ENCODE measurements at places on chromosomes 2 and 18.

DNA sequence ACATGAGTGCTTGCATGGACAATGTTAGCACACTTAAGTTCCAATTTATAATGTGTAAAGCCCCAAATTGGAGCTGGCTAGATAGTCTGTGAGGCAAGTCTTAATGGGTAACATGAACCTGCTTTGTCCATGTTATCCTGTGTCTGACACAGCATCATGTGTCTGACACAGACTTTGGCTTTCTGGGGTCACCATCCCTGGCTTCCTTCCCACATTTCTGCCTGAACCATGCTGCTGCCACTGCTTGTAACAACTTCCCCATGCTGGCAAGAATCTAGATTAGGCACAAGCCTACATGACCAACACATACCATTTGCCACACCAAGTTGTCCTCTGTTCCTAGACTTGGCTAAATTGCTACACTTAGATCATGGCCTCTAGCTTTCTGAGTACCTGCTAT lies 49.8 kb upstream of the ZBTB7C start:
- DNase-seq = no peak

DNA sequence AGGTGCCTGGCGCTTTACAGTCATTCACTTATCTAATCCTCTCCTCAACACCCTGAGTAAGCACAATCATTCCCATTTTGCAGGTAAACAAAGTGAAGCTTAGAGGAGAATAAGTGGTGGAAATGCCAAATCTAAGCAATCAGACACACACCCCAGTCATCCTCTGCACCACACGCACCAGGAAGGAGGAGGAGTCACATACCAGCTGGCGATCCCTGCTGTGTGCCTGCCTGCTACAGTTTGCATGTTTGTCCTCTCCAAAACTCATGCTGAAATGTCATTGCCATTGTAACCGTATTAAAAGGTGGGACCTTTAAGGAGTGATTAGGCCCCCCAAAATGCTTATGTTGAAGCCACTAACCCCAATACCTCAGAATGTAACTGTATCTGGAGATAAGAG lies 93.7 kb downstream of the LOXHD1 start:
- no peak for DNase-seq

GRCh38 chr18:415617-416612 lies 84.6 kb downstream of the COLEC12 start:
- DNase-seq = no peak

- no peak for DNase-seq
Observed at GRCh38 chr2:103176294-103176915, 414.6 kb downstream of the TMEM182 start.

DNA sequence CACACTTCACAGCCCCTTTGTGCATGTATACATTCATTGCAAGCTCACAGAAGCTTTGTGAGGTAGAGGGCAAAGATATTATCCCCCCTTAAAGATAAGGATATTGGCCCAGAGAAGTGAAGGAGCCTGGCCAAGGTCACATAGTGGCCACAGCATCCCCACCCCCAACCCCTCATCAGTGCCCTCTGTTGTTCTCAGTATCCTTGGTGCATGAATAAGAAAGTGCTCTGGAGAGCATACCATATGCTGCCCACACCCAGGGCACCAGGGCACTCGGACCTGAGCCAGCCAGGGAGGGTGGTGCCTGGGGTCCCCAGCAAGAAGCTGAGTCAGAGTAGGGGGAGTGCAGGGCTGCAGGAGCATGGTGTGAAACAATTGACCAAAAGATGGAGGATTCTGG lies 3.3 kb downstream of the DYSF start:
- DNase-seq = no peak

GRCh38 chr18:53417003-53417402 lies 807.5 kb downstream of the MBD2 start:
- no peak for DNase-seq

DNA sequence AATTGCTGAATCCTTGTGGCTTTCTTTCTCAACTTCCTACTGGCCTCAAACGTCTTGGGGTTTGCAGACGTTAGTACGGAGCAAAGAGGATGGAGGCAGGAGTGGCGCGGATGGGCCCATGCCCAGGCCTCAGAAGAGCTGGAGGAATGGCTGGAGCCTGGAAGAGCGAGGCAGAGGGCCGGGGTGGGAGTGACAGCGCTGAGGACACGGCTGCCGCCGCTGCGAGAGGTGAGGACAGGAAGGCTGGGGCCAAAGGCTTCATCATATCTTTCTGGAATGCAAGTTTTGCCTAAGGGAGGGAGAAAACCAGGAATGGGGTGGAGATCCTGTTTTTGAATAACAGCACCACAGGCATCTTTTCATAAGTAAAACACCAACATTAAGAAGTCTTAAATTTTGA lies 178.5 kb upstream of the SESTD1 start:
- DNase-seq = no peak

DNA sequence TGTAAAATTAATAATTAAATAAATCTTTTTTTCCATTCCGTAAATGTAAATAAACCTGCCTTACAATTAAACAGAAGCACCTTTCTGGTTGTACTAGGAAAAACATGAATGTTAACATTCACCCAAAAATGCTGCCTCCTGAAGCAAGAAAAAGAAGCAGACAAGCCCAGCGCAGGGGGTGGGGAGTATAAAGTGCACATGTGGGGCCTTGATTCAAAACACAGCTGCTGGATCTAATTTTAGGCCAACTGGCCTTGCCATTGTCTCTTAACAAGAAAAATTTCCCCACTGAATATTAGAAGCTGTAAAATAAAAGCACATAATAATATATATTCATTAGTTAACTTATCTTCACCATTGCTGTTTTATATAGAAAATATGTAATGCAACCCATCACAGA lies 28.3 kb downstream of the TCF4 start:
- DNase-seq = no peak

DNA sequence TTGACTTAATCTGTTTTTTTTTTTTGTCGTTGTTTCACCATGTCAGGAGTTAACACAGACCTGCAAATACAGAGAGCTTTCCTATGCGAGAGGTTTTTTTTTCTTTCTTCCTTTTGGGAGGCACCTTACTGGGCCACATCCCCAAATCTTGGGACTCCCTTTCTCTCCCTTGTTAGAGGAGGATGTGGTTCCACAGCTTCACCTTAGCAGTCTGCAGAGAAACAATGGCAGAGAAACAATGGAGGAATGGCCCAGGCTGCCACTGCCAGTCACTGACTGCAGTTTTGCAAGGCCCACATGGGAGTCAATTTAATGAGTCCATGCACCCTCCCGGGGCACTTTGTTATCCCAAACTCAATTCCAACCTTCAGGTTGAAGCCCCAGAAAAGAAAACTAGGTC lies 20.8 kb upstream of the PDK1 start:
- DNase-seq = no peak

- no peak for DNase-seq
Observed at GRCh38 chr2:62208758-62209114, 12.8 kb downstream of the B3GNT2 start.

DNA sequence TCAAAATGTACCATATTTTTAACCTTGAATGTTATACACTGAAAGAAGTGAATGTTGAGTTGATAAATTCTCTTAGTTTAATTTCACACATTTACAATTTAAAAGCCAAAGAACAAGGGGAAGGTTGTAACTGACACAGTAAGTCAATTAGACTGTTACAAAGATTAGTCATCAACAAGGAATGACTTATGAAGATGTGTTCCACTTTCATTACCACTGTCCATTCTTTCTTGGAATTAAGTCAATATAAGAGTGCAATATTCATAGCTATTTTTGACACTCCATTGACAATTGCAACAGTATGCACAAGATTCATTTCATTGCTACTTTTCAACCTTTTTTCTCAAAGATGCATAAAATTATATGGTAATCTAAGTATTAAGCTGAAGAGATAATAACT lies 291.3 kb downstream of the RIT2 start:
- DNase-seq = no peak

- no peak for DNase-seq
Observed at GRCh38 chr18:407626-408224, 92.8 kb downstream of the COLEC12 start.

GRCh38 chr18:66439670-66440069 lies 164.2 kb downstream of the CDH19 start:
- DNase-seq = no peak

GRCh38 chr2:27095745-27096651 lies 9.4 kb downstream of the KHK start:
- DNase-seq = no peak

GRCh38 chr18:52617931-52618330 lies 277.9 kb downstream of the DCC start:
- no peak for DNase-seq

DNA sequence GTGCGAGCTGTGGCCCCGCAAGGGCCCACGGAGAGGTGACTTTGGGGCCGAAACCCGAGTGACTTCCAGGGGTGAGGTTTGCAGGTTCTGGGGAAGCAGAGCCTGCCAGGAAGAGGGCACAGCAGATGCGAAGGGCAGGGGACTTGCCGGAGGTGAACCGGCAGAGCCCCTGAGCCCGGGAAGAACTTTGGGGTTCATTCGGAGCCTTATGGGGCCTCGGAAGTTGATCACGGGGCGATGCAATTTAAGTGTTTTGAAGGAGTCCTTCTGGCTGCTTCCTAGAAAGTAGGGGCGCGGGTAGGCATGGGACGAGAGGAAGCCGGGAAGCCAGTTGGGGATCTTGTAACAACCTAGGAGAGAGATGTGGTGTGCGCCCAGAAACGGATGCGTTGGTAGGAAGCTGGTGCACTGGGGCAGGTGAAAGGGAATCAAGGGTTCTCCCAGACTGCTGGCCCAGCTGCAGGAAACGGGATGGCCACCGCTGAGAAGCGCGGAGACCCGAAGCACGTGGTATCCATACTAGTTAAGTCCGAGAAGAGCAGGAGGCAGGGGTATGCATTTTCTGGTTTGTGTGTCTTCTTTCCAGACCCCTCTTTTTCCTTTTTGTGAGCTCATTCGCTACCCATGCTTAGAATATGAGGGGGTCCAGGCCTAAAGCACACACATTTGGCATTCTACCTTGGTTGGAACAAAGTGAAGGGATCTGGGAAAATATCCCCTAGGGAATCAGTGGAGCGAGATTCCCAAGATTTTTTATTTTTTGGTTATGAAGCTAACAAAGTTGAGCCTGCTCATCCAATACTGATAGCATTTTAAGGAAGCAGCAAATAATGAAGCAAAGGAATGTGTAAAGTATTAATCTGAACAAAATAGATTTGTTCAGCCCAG lies 758 bp downstream of the SCLY start:
- DNase-seq = no peak

DNA sequence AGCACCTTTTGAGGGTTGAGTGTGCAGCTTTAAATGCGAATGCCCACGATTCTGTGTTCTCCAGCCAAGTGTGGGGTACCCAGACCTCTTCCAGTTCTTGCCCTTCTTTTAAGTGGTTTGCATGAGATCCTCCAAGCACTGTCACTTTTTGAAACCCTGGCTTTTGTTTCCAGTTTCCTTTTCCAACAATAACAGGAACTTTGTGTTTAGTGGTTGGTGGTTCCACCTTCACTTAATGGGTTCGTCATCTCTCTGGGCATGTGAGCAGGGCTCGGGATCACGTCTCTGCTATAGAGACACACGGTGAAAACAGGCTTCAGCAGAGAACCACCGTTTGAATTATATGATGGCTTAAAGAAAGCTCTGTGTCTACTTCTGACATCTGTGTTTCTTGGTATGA lies 197.6 kb downstream of the LDLRAD4 start:
- no peak for DNase-seq

- DNase-seq = no peak
Observed at GRCh38 chr2:200616656-200617055, 30.8 kb downstream of the AOX1 start.

DNA sequence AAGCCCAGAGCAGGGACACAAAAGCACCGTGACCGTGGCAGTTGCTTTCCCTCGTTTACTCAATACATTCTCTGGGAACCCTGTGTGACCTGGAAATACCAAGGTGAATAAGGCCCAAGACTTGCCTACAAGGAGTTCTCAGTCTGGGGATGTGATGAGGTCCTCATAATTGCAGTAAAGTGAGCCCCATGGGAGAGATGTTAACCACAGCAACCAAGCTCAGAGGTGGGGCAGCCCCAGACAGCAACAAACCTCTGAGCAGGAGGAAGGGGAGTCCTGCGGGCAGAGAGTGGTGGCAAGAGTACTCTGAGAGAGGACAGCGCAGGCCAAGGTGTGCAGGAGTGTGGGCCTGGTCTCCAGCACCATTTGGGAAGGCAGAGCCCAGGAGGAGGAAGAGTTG lies 91.6 kb downstream of the TTC32 start:
- DNase-seq = no peak

DNA sequence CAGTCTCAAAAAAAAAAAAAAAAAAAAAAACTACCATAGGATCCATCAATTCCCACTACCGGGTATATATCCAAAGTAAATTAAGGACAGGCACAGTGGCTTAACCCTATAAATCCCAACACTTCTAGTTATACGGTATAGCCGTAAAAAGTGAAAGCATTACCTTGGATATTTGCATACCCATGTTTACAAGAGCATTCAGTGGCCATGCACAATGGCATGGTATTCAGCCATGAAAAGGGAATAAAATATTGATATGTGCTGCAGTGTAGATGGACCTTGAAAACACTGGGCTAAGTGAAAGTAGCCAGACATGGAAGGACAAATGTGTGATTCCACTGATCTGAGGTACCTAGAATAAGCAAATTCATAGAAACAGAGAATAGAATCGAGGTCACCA lies 111.8 kb upstream of the CAB39 start:
- no peak for DNase-seq

DNA sequence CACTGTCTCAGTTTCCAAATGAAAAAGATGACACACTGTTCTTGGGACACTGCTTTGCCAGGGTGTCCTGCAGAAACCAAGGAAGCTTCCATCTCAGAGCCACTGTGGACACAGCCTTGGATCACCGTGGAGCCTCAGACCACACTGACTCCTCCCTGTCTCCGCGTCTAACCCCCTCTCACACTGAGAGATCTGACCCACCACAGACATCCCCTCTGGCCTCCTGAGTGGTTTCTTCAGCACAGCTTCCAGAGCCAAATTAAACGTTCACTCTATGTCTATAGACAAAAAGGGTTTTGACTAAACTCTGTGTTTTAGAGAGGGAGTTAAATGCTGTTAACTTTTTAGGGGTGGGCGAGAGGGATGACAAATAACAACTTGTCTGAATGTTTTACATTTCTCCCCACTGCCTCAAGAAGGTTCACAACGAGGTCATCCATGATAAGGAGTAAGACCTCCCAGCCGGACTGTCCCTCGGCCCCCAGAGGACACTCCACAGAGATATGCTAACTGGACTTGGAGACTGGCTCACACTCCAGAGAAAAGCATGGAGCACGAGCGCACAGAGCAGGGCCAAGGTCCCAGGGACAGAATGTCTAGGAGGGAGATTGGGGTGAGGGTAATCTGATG lies 113.4 kb upstream of the PKDCC start:
- no peak for DNase-seq

GRCh38 chr18:48003426-48004349 lies 73.2 kb upstream of the SMAD2 start:
- DNase-seq = no peak

- DNase-seq = no peak
Observed at GRCh38 chr2:230938516-230939065, 13.5 kb upstream of the GPR55 start.

DNA sequence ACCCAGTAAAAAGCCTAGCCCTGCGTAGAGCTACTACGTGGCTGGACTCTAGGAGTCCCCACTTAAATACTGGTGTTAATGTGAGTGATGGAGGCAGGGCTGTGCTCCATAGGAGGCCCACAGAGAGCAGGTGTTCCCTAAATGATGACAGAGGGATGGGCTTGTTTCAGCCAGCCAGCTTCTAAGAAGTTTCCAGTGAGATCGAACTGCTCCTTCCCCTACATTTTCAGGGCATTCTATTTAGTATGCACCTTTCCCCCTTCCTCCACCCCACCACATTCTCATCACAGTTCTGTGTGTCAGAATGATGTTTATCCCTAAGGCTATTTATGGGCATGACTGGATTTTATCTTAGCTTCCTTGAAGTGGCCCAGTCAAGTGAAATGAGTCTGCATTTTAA lies 213.0 kb downstream of the TRIB2 start:
- DNase-seq = no peak
